Natural killer cell treated with Interleukin-12 subunit alpha and Interleukin-12 subunit beta and Interleukin-15 and Interleukin-18, amount 100 ng/mL, for 72 hours (primary cell): ENCODE measurements at places on chromosomes 5 and 9. TPM values are rescaled to one million over a fixed set of nuclear protein-coding genes. Genes with fewer than 3 reads are reported as not detected.

The LRRC14B gene
- not detected for total RNA-seq

The FREM1 gene
- total RNA-seq: not detected

The ATP10B gene
- total RNA-seq: not detected

The ADAMTSL2 gene
- not detected for total RNA-seq

The SPEF2 gene
- 9.5 TPM for total RNA-seq

The IL7R gene
- total RNA-seq: 21.6 TPM

The PALM2AKAP2 gene
- not detected for total RNA-seq

- no peaks in the 10 kb centered on the region for H3K4me1 ChIP-seq
- peaks cover 57% of the 10 kb centered on the region for H3K27me3 ChIP-seq
- no peaks in the 10 kb centered on the region for H3K36me3 ChIP-seq
Measured at GRCh38 chr9:96249746-96250145, 52.2 kb downstream of the HSD17B3 start.

DNA sequence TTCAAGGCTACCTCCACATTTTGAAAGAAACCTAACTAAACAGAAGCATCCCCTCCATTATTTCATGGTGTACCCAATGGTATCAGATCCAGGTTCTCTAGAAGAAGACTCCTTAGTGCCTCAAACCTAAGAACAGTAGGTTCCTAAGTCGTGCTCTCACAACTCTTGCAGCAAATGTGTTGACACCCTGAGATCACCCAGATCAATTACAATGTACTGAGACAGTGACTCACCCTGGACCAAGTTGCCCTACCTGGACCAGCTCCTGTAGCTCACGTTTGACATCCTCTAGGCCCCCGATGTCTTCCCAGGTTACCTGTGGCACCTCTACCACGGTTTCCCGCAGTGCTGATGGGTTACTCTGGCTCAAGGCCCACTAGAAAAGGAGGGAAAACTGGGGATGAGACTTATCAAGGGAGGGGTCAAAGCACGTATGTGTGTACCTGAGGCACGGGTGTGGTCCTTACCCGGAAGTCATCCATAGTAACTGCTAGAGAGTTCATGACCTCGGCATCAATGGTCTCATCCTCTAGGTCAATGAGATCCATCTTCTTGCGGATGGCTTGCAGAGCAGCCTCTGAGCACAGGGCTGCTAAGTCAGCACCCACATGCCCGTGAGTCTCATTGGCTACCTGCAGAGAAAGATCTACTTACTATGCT, 11.7 kb downstream of the VCP start:
- H3K4me3 ChIP-seq: no peak overlapping the region
- no peak for DNase-seq
- H3K4me1 ChIP-seq: no peaks in the 10 kb centered on the region

- no peak overlapping the region for H3K4me3 ChIP-seq
- no peak overlapping the region for H3K27ac ChIP-seq
- no peaks in the 10 kb centered on the region for H3K36me3 ChIP-seq
- no peaks in the 10 kb centered on the region for H3K27me3 ChIP-seq
- no peaks in the 10 kb centered on the region for H3K4me1 ChIP-seq
Measured at GRCh38 chr9:127991017-127991756, 10.4 kb upstream of the EEIG1 start.

DNA sequence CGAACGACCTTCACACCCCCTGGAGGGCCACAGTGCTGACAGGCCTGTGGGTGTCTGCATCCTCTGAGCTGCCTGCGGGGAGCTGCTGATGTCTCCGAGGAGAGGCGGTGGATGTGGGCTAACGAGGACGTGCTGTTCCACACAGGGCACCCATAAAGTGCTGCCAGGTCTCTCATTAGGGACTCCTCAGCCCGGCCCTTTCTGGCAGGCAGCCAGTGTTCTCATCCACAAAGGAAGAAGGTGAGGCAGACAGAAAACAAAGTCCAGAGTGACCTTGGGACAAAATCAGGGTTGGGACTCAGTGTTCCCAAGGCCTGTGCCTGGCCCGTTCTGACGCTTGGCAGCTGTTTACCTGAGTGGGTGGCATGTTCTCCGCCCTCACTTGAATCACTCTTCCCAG, 29.3 kb downstream of the CARTPT start:
- H3K4me3 ChIP-seq: no peak overlapping the region
- no peaks in the 10 kb centered on the region for H3K36me3 ChIP-seq
- no peak for DNase-seq

GRCh38 chr5:22277006-22277405, 576.1 kb downstream of the CDH12 start:
- no peak for DNase-seq
- H3K36me3 ChIP-seq: peaks cover 11% of the 10 kb centered on the region
- H3K4me3 ChIP-seq: no peak overlapping the region
- no peaks in the 10 kb centered on the region for H3K4me1 ChIP-seq
- no peak overlapping the region for H3K27ac ChIP-seq

GRCh38 chr9:97954550-97954989, 16.6 kb upstream of the HEMGN start:
- H3K27me3 ChIP-seq: no peaks in the 10 kb centered on the region
- no peaks in the 10 kb centered on the region for H3K36me3 ChIP-seq
- H3K27ac ChIP-seq: no peak overlapping the region
- no peak overlapping the region for H3K4me3 ChIP-seq
- peak; percentile 66 for DNase-seq
- peaks cover 8% of the 10 kb centered on the region for H3K4me1 ChIP-seq

GRCh38 chr9:97501177-97501971, at the start of gene TMOD1:
TSS of gene TMOD1 (plus strand) at chr9:97501666. CDS start at chr9:97524189, 22,523 bp downstream.
- DNase-seq: no peak
- H3K27me3 ChIP-seq: peaks cover 31% of the 10 kb centered on the region
- H3K4me1 ChIP-seq: peaks cover 11% of the 10 kb centered on the region
- H3K27ac ChIP-seq: no peak within 1 kb of the TSS
- H3K36me3 ChIP-seq: peaks cover 8% of the 10 kb centered on the region
- H3K4me3 ChIP-seq: peak within 1 kb of the TSS; percentile 73

GRCh38 chr5:72922422-72922821, 33.4 kb upstream of the FCHO2 start:
- no peak overlapping the region for H3K27ac ChIP-seq
- H3K4me1 ChIP-seq: peaks cover 1% of the 10 kb centered on the region
- H3K4me3 ChIP-seq: no peak overlapping the region
- no peaks in the 10 kb centered on the region for H3K36me3 ChIP-seq
- DNase-seq: no peak

DNA sequence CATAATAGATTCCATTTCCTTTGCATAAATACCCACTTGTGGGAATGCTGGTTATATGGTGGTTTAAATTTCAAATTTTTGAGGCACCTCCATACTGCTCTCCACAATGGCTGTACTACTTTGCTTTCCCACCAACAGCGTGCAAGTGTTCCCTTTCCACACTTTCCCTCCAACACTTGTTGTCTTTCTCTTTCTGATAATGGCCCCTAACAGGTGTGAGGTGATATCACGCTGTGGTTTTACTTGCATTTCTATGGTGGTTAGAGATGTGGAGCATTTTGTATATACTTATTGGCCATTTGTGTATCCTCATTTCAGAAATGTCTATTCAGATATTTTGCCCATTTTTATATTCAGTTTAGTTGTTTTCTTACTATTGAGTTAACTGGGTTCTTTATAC, 34.6 kb downstream of the CTSL start:
- DNase-seq: no peak
- H3K27ac ChIP-seq: no peak overlapping the region
- no peaks in the 10 kb centered on the region for H3K4me1 ChIP-seq
- peaks cover 16% of the 10 kb centered on the region for H3K27me3 ChIP-seq

DNA sequence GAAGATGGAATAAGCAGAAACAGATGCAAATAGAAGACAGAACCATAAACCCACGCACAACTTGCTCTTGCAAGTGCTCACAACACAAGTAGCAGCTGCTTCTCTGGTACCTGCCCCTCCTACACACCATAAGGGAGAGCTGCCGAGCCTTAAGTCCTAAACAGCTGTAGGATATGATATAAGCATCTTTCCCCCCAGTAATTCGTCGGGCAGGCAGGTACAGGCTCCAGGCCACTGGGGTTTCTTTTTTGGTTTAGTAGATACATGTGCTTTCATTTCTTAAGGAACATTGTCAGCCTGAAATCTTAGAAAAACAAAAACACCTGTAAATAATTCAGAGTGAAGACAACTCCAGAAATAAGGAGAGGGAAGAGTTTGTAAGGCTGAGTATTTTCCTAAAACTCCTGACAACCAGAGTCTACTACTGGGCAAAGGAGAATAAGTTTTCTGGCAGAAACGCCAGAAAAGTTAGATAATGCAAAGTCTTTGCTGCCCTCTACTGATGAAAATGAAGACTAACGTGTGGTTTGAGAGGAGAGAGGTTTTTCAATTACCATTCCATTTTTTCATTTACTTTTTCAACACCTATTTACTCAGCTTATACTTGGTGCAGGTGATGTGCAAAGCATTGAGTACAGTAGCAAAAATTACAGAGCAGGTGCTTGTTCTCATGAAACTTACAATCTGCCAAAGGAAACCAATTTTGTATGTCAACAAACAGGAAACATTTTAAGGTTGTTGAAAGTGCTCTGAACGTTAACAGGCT, 20.1 kb upstream of the TCERG1 start:
- H3K4me3 ChIP-seq: no peak overlapping the region
- no peak overlapping the region for H3K27ac ChIP-seq
- no peak for DNase-seq
- H3K4me1 ChIP-seq: no peaks in the 10 kb centered on the region
- no peaks in the 10 kb centered on the region for H3K36me3 ChIP-seq
- H3K27me3 ChIP-seq: peaks cover 26% of the 10 kb centered on the region

DNA sequence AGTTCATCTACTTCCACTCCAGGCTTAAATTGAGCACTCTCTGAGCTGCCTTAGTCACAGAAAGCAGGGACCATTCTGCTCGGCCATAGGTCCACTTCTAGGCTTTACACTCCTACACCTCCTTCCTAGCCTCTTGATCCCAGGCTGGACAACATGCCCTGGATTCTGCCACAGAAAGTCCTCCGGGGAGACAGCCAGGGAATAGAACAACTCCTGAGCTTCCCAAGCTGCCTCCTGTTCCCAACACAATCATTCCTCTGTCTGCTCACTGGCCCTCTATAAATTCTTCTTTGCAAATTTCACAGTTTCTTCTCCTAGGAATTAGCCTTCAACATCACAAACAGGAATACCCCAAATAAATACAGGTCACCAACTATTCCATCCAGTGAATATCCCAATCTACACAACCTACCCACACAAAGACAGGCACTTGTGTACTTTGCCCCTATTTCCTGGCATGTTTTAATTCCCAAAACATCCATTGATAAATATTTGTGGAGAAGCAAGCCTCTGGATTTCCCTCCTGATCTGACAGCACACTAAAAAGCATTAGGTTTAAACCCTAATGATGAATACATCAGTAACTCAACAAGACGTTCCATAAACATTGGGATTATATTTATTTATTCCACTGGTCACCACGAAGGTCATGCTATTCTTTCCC, 125.5 kb downstream of the ENC1 start:
- no peak for DNase-seq
- no peaks in the 10 kb centered on the region for H3K4me1 ChIP-seq
- no peak overlapping the region for H3K4me3 ChIP-seq
- H3K36me3 ChIP-seq: no peaks in the 10 kb centered on the region
- peaks cover 15% of the 10 kb centered on the region for H3K27me3 ChIP-seq

GRCh38 chr9:27184556-27185351, 75.7 kb downstream of the TEK start:
- H3K4me3 ChIP-seq: no peak overlapping the region
- H3K36me3 ChIP-seq: no peaks in the 10 kb centered on the region
- no peaks in the 10 kb centered on the region for H3K4me1 ChIP-seq
- no peaks in the 10 kb centered on the region for H3K27me3 ChIP-seq

DNA sequence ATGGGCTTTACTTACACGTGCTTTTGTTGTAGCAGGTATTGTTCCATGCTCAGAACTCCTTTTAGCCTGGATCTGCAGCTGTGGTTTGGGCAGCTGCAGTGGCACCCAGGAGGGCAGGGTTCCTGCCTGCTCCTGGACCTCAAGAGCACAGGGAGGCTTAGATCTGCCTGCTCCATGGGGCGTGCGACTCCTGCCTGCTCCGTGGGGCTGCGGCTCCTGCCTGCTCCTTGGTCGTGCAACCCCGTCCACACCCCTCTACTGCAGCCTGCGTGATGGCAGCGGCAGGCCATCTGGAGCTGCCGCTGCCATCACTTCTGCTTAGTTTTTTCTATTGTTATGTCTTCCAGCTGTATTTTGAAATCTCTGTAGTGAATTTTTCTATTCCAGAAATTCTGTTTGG, 11.7 kb upstream of the UGT3A2 start:
- H3K27me3 ChIP-seq: peaks cover 15% of the 10 kb centered on the region
- DNase-seq: no peak
- H3K4me3 ChIP-seq: no peak overlapping the region
- H3K4me1 ChIP-seq: no peaks in the 10 kb centered on the region
- H3K36me3 ChIP-seq: no peaks in the 10 kb centered on the region
- H3K27ac ChIP-seq: no peak overlapping the region

DNA sequence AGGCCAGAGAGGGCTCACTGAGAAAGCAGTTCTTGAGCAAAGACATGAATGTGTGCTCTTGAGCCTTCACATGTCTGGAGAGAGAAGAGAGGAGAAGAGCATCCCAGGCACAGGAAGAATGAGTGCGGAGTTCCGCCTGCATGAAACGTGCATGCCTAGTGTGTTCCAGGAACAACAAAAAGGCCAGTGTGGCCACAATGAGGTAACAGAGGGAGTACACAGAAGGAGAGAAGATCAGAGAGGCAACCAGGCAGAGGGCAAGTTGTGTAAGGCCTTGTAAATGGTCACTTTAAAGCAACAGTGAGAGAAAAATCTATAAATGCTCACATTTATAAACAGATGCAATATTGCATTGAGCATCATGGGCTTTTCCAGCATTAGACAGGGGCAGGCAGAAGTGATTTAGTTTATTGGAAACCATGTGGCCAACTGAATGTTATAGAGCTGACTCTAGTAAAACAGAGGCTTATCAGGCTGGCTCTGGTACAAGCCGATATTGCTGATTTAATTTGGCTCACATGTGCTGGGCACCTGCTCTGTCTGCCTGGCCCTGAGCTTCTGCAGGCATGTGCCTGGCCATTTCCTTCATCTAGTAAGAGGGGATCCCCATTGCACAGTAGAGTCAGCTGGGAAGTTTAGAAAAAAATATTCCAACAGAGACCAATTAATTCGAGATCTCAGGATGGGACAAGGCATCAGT, 185.3 kb downstream of the SAXO1 start:
- H3K4me1 ChIP-seq: no peaks in the 10 kb centered on the region
- no peak overlapping the region for H3K4me3 ChIP-seq
- H3K36me3 ChIP-seq: no peaks in the 10 kb centered on the region
- DNase-seq: no peak
- H3K27me3 ChIP-seq: no peaks in the 10 kb centered on the region

- H3K4me1 ChIP-seq: peaks cover 14% of the 10 kb centered on the region
- H3K27ac ChIP-seq: no peak overlapping the region
- H3K27me3 ChIP-seq: peaks cover 46% of the 10 kb centered on the region
- peak overlapping the region; percentile 88 for H3K4me3 ChIP-seq
Measured at GRCh38 chr9:88075966-88076285, 62.3 kb downstream of the SPATA31C2 start.

DNA sequence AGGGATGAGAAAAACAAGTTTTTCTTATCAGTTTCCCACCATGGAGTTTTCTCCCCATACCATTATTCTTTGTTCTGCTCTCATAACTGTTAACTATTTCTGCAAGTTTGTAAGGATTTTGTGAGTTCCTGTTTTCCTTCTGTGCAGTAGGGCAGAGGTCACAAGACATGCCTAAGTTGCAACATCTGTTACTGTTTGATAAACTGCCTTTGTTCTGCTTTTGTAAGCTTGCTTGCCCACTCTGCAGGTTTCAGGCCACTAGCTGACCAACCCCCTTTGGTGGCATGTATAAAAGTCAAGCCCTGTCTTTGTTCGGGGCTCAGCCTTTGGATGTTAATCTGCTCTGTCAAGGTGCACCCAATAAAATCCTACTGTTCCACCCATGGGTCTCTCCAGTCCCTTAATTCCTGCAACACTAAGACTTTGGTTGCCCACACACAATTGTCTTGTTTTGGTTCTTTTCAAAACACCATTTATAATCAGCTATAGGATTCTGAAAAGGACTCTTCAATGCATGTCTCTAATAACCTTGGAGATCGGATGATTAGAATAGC, 545.4 kb downstream of the CDH9 start:
- no peak overlapping the region for H3K4me3 ChIP-seq
- H3K36me3 ChIP-seq: peaks cover 5% of the 10 kb centered on the region
- H3K27me3 ChIP-seq: no peaks in the 10 kb centered on the region
- DNase-seq: no peak
- H3K27ac ChIP-seq: no peak overlapping the region
